H1 (cell line): ENCODE measurements at places on chromosomes 6 and 20. TPM values are rescaled to one million over a fixed set of nuclear protein-coding genes. Genes with fewer than 3 reads are reported as not detected.

NKX2-2 gene
- not detected in 2 replicates for total RNA-seq

PLAGL2 gene
- 25.4 and 26.1 TPM in 2 replicates for total RNA-seq

ADGRF5 gene
- total RNA-seq, result 0.06 TPM in 1 of 2 replicates, not detected in the other

GPRC6A gene
- 0.22 TPM in 1 of 2 replicates, not detected in the other for total RNA-seq

SLC17A4 gene
- total RNA-seq, result not detected in 2 replicates

SLCO4A1 gene
- 18.2 and 18.5 TPM in 2 replicates for total RNA-seq

TRAPPC3L gene
- total RNA-seq, result not detected in 2 replicates
